Esophagus squamous epithelium (tissue), 5 donors: ENCODE measurements at places on chromosomes 5 and 9.

DNA sequence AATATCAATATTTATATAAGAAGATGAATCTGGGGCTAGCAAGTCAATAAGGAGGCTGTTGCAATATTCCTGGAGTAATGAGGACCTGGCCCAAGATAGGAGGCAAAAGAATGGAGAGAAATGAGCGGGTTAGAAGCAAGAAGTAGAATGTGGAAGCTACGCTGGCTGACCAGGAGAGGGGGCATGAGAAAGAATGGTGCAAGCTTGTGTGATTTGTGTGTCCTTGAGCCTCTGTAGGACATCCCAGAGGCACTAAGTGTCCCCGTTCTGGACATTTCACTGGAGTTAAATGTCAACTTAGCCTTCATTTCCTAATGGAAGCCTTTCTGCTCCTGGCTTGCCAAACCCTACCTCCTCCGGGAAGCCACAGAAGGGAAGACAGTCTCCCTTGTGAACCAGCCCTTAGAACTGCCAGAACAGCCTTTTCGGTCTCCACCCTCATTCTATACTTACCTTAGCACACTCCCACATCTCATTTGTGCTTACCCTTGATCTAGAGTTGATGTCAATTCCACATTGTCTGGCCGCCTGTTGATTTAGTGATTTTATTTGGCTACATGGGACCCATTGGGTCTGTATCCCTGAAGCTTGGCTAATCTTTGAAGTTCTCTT, 6.7 kb upstream of the PDE6A start:
- no peak for DNase-seq

DNA sequence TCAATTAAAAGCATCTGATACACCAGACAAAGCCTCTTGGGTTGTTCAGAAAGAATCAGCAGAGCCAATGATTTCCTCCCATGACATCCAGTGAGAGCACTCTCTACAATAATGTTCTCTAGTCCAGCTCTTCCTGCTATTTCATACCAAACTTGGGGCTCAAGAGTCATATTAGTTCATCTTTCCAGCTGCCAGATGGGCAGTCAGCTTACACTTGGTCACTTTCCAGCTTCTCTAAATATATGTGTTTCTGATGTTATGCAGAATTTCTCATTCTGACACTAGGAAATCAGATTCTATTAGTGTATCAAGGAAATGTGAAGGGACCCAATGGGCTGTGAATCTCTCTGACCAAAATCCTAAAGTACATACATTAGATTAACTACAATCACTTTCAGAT, 148.9 kb downstream of the ENC1 start:
- no peak for DNase-seq

DNA sequence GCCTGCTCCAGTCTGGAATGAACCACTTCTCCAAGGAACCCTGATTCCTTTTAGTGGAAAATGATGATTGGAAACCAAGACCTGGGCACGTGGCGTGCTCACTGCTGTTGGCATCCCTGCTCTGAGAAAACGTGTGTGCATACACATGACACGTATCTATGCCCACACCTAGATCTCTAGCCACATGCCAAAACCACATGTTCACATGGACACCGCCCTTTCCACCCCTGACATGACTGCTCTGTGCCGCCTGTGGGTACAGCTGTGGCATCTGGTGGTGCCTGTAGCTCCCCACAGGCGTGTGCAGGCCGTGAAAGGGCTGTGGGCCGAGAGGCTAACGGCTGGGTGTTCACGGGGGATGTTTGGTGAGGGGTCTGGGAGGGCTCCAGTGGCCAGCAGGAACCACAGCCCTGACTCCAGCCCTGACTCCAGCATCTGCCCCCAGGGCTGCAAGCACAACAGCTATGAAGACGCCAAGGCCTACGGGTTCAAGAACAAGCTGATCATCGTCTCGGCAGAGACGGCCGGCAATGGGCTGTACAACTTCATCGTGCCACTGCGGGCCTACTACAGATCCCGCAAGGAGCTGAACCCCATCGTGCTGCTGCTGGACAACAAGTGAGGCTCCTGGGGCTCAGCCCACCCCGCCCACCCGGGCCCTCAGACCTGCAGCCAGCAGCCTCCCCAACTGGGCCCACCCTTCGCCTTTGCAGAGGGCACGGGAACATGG, 75.1 kb downstream of the KCNT1 start:
- DNase-seq: no peak

DNA sequence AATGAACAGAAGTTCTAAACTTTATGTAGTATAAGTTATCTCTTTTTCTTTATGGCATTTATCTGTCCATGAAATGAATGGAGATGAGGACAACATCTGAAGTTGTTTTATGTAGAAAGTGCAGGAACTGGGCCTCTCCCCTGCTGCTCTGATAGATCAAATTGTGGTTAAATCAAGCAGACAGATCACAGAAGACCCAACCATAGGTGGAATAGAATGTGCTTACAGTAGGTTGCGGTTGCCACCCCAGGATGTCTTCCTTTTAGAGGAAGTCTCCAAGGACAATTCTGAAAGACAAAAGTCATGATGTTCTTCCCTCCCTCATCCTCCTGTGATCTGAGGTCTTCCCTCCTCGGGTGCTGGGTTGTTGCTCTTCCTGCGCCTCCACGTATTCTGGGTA, 12.9 kb downstream of the RASGRF2 start:
- DNase-seq: no peak

DNA sequence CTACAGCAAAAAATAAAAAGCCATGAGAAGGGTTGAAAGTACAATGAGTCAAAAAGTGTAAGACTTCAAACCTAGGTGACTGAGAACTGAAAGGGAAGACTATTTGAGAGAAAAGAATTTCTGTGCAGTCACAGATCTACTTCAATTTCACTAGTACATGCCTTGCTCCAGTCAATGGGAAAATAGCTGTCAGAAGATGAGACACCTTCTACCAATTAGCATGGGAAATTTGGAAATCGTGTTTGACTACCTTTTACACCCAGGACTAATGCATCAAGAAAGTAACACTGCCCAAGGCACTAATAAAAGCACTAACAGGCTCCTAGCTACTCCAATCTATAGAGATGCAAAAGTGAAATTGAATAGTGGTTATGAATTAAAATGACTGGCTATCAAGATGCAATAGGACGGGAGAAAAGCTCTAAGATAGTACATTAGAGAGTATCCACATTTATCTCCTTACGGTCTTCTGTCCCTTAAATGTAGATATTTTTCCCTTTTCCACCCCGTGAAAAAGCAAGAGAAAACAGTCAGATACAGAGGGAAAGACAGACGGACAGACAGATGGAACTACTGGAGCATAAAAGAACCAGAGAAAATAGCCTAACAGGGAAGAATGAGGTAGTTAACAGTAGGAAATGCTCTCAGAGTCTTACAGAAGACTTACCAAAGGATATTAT, 15.2 kb downstream of the ERP44 start:
- DNase-seq: no peak

GRCh38 chr5:159978358-159978757, 30.6 kb upstream of the TTC1 start:
- DNase-seq: no peak

GRCh38 chr5:89901983-89902382, 507.6 kb downstream of the CETN3 start:
- DNase-seq: no peak

DNA sequence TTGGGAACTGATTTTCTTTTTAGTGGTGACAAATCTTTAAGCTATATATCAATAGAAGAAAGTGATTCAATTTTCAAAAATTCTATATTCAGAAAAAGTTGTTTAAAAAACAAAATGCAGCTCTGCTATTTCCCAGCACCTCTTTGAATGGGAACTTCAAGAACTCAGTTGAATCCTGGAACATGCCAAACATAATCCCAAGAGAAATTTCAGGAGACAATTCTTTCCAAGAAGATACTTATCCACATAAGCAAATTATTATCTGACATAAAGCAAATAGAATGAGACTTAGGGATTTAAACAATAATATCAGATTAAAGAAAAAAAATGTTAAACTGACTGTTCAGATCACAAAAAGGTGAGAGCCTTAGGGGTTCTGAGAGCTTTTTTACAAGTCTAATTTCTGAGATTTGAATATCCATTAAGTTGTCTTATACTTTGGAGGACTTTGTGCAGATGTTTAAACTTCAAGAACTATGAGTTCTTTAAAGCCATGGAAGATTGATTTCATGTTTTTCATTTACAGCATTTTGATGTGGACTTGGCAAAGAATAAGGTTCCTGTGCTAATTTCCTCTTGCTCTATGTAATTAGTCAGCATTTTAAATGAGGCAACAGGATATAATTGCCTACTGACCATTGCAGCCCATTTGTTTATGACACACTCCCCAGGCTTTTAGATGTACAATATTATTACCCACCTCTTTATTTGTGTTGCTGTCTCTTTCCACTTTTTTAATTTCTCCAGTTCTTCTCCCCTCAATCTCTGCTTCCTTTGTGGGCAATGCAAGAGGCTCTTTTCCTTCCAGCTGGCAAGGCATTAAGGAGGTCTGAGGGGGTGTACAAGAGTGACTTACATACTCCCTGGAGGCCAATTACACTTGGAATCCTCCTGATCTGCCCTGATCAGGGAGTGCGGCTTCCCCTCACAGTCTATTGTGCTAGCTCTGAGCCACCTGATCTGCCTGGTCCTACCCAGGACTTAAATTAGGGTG, 419.1 kb downstream of the NR2F1-AS1 start:
- no peak for DNase-seq

- DNase-seq: no peak
These were observed 10.6 kb upstream of the MEGF9 start for GRCh38 chr9:120724757-120725400.

DNA sequence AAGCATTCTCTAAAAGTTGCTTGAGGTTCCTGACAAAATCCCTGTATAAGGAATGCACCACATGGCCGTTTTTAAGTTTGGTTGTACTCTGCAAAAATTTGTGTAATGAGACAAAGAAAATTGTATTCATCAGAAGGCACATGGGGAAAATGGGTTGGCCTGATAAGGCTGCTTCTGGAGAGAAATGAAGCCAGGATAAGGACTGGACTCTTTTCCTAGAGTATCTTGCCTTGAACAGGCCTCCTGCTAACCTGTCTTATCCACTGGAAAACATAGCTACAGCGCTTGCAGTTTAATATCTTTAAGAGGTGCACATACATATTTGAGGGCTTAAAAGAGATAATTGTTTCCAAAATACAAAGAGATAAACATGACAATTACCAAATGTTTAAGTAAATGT, 41.4 kb upstream of the IFNK start:
- no peak for DNase-seq

DNA sequence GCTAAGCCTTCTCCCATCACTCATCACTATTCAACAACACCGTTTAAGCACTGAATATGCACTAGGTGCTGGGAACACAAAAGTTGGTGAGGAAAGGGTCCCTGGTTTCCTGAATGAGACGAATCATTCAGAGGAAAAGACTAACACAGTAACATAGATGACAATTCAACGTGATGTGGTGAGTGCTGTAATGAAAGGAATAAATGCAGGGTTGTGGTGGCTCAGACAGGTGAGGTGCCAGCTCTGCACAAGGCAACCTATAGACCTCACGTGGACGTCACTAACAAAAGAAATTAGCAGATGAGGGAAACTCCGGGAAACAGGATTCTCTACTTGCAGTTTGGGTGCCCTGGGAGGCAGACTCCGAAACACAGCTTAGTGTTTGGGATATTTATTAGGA, 40.0 kb upstream of the ERBIN start:
- no peak for DNase-seq

- no peak for DNase-seq
These were observed 19.9 kb downstream of the SEMA4D start for GRCh38 chr9:89477811-89478630.

GRCh38 chr5:114153833-114154232, 208.0 kb upstream of the KCNN2 start:
- no peak for DNase-seq

DNA sequence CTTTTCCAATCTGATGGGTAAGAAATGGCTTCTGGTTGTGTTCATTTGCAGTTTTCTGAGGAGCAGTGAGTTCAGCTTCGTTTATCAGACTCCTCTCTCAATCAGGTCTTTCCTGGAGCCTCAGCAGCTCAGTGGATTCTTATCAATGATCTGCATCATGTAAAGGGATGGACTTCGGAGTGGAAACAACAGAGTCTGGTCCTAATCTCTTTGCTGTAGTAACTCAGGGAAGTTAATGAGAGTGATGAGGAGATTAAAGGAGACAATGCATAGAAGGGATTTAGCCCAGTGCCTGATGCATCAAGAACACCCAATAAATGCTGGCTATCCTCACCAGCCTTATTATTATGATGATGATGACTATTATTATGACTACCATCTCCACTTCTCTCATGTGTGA, 47.2 kb downstream of the SMIM23 start:
- no peak for DNase-seq

- DNase-seq: no peak
These were observed 21.0 kb downstream of the MACROH2A1 start for GRCh38 chr5:135377751-135378680.

DNA sequence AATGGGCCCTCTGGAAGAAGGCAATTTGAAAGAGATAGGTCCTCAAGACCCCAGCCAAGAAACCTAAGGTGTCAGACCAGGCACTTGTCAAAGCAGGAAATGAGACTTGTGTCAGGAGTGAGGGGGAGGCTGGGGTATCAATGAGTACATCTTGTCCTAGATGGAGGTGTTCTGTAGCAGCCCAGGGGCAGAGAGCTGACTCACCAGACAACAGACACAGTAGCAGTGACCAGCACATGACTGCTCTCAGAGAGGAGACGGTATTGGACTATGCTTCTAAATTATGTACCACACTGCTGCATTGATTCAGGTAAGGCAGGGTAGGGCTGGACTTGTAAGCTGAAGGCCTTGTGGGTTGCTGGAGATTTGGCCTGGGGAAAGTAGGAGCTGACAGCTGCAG, 551.2 kb upstream of the KLF4 start:
- no peak for DNase-seq

GRCh38 chr5:142278627-142279026, 46.2 kb downstream of the SPRY4 start:
- no peak for DNase-seq

GRCh38 chr5:73405691-73406090, 42.9 kb downstream of the FOXD1 start:
- DNase-seq: no peak

- DNase-seq: no peak
These were observed 23.8 kb downstream of the DAB2 start for GRCh38 chr5:39400713-39401578.

GRCh38 chr5:59115345-59115744, 532.5 kb downstream of the RAB3C start:
- no peak for DNase-seq

GRCh38 chr5:154076240-154076922, 37.6 kb downstream of the MFAP3 start:
- no peak for DNase-seq

GRCh38 chr5:16934677-16935153, 1.4 kb downstream of the MYO10 start:
- DNase-seq: no peak

GRCh38 chr5:148209151-148209770, 6.4 kb downstream of the SPINK6 start:
- no peak for DNase-seq

- no peak for DNase-seq
These were observed 26.2 kb downstream of the TERT start for GRCh38 chr5:1268666-1269065.

DNA sequence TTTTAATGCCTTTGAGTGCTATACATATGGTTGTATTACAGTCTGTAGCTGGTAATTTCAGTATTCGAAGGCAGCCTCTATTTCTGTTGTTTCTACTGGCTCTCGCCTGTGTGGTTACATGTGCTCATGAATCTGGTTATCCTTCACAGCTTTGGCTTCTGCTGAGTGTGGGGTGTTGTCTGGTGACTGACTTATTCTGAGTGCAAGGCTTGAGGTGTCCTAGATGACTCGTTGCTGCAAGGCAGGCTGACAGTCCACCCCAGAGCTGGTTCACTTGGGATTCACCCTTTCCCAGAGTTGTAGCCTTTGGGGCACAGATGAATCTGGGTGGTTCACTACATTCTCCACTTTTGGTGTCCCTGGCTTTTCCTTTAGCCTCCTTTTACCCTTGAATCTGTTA, 41.4 kb downstream of the PDE8B start:
- DNase-seq: no peak

- DNase-seq: no peak
These were observed 153.3 kb upstream of the SLC12A2 start for GRCh38 chr5:127930311-127930710.
